ENCODE measurements at places on chromosomes 6 and 20. TPM values are rescaled to one million over a fixed set of nuclear protein-coding genes. Genes with fewer than 3 reads are reported as not detected.

DNA sequence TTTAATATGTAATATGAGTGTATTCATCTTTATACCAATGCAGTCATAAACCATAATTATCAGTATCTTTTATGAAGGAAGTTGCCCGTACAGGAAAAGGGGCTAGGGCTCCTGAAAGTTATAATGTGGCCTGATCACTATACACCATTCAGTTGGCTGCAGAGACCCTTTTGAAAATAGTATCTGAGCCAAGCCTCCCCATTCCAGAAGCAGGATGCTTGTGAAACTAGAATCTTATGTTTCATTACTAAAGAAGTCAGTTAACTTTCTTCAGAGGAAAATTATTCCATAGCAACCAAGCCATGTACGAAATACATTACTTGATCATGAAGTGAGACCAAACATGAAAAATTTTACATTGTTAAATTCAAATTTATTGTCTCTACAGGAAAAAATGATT, 251.5 kb upstream of the TCF21 start:
- H3K4me3 ChIP-seq, result no peak overlapping the region
- no peak overlapping the region for H3K27ac ChIP-seq
- H3K27me3 ChIP-seq, result no peaks in the 10 kb centered on the region
- DNase-seq, result no peak

The NTSR1 gene
- total RNA-seq, result not detected

The CST5 gene
- total RNA-seq, result not detected

The PRKN gene
- total RNA-seq, result 25.5 TPM
